Ovary (tissue), 10 donors: ENCODE measurements at places on chromosomes 2 and 18. TPM values are rescaled to one million over a fixed set of nuclear protein-coding genes. Genes with fewer than 3 reads are reported as not detected.

- no peak for DNase-seq
These were observed 97.4 kb upstream of the UGP2 start for GRCh38 chr2:63743982-63744966.

DNA sequence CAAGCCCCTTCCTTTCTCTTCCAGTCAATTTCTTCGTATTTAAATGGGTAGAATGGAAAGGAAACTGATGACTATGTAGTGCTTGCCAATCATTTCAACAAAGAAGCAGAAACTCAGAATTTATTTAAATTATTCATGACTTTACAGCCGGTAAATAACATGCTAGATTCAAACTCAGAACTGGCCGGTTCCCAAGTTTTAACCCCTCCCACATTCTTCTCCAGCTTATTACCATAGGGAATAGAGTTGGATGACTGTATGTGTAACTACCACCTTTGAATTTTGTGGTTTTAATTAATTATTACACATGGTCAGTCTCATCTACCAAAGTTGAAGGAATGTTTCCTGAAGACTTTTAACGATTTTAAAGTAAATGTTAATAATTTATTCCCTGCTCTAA is 819.3 kb upstream of the LRATD1 start:
- no peak for DNase-seq

GRCh38 chr2:189937691-189938090 is 124.8 kb downstream of the MSTN start:
- no peak for DNase-seq

- no peak for DNase-seq
These were observed 34.9 kb downstream of the DNMT3A start for GRCh38 chr2:25306777-25307368.

DNA sequence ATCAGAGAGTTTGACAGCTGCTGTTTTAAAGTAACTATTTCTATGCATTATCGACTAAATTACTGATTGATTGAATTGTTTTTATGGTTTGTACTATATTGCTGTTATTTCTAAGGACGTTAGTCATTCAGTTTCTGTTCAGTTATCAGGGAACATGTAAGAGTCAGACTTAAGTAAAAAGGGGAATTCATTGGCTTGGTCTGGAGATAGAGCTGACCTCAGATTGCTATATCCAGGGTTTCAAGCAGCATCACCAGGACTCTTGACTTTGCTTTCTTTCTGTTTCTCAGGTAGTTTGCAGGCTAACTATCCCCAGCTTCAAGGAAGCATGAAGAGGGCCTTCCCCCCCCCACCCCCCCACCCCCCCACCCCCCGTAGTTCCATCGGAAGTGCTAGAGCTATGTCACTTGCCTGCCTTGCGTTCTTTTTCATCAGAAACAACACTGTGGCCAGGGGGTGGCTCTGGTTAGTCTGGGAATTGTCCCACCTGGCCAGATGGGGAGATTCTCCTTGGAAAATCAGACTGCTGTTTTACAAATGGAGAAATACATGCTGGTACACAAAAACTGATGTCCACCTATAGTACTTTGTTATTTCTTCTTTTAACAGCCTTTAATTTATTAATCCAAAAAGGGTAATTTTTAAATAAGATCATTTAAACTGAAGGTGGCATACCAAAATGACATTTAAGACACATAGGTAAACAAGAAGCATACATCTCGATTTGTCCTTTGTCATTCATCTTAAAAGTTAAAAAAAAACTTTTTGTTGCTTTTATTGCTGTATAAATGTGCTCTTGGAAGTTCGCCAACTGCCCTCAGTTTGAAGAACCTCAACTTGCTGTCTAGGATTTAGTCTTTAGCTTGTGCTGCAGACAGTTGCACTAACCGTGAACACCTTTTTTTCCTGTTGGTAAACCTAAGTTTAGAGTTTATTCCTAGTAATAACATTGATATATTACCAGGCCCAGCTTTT is 9.4 kb downstream of the SMAD4 start:
- DNase-seq = no peak

Gene ADRA2B
- 0.90 TPM for polyA plus RNA-seq

Gene MERTK
- 21.9 TPM for polyA plus RNA-seq

Gene OBSL1
- polyA plus RNA-seq = 53.2 TPM
